ENCODE measurements at places on chromosomes 1 and 21.

GRCh38 chr1:153547560-153548551 is 1.2 kb downstream of the S100A3 start:
- DNase-seq: no peak

DNA sequence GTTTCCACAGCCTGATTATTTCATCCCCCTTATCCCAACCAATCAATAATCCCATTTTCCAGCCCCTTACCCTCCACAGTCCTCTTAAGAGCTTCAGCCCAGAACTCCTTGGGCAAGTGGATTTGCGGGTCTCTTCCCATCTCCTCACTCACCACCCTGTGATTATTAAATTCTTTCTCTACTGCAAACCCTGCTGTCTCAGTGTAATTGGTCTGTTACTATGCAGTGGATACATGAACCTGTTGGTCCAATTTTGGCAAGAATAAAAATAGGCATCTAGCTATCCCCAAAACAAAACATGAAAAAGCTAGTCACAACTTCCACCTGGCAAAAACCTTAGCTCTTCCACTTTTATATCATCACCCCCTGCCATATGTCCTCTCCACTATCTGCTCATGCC is 36.2 kb upstream of the TNFSF4 start:
- no peak for DNase-seq

DNA sequence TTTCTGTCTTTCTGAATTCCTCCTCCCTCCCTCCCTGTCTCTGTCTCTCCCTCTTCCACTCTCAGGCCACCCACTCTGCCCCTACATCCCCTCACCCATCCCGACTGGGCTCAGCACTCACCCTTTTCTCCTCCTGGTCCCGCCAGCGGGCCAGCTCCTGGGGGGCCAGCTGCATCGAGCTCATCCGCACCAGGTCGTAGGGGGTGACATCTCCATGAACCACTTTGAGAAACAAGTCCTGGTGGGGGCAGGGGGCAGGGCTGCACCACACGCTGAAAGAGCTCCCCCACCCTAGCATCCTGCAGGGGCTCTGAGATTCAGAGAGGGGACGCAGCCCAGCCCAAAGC is 17.8 kb downstream of the SPOCD1 start:
- no peak for DNase-seq

DNA sequence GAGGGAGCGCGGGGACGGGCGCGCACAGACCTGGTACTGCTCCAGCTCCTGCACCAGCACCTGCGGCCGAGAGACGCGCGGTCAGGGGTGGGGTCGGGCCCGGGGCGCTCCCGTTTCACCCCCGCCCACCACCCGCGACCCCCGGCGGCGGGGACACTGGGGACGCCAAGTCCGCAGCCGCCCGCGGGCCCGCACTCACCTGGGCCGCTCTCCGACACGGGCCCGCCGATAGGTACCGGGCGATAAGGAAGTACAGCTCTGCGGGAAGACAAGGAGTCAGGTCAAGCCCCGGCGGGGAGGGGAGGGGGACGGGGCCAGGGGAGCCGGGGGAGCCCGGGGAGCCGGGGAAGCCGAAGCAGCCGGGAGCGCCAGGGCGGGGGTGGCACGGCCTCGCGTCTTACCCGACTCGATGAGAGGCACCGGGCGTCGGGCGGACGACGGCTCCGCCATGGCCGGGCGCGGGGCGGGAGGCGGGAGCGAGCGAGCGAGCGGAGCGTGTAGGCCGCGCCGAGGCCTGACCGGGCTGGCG is 326 bp downstream of the BRWD1 start:
- peak; percentile 29 for DNase-seq

GRCh38 chr1:32665915-32666314 is 14.9 kb downstream of the RBBP4 start:
- no peak for DNase-seq

GRCh38 chr1:30758785-30759380 is 1.3 kb upstream of the LAPTM5 start:
- DNase-seq: no peak

- peak; percentile 24 for DNase-seq
Measured at GRCh38 chr1:9909234-9910046, 629 bp downstream of the CTNNBIP1 start.

DNA sequence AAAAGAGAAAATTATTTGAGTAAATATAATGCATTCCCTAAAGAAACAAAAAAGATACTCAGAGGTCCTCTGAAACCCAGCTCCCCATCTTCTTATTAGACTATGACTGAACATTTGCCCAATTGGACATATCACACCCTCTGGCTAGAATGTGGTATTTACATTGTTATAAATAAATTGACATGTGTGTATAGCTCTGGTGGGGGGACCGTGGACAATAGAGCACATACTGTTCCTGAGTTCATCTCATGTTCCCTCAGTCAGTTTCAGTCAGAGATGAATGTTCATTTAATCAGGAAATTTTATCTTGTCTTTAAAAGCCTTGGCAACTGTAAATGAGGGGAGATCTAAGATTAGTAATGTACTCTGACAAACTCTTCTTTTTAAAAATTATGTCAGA is 459.3 kb upstream of the ADAMTS5 start:
- DNase-seq: no peak

DNA sequence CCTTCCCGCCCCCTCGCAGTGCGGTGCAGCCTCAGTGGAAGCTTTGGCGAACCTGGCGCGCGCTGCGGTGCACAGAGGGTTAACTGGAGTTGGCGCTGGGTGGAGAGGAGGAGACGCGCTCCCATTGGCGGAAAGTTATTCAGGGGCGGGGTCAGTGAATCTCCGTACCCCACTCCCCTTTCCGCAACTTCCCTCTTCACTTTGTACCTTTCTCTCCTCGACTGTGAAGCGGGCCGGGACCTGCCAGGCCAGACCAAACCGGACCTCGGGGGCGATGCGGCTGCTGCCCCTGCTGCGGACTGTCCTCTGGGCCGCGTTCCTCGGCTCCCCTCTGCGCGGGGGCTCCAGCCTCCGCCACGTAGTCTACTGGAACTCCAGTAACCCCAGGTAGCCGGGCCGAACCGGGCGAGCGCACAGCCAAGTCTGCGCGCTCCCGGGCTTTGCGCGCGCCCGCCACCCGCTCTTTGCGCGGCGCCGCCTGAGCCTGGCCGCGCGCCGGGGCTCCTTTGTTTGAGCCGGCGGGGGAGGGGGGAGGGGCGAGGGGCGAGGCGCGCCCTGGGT is at the start of gene EFNA4:
Gene EFNA4, plus strand, starts transcription at position 191 of the 561 bp plus-strand sequence. Its CDS starts 84 bp downstream, at position 275.
- DNase-seq: peak; percentile 80

DNA sequence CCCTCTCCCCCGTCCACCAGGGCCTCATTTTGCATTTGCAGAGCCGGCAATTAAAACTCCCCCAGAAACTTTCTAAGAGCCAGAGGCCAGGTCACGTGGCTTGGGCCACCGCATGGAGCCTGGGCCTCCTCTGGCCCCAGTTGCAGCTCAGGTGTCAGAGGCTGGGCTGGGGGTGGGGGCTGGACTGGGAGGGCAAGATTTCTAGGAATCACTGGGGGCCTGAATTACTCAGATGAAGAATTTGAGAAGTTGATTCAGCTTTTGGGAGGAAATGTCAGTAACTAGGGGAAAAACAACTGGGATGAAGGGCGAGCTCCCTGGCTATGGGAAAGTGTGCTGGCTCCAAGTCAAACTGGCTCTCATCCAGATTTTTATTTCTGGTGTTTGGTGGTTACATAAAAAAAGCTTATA is 151.0 kb downstream of the CDC7 start:
- DNase-seq: no peak

DNA sequence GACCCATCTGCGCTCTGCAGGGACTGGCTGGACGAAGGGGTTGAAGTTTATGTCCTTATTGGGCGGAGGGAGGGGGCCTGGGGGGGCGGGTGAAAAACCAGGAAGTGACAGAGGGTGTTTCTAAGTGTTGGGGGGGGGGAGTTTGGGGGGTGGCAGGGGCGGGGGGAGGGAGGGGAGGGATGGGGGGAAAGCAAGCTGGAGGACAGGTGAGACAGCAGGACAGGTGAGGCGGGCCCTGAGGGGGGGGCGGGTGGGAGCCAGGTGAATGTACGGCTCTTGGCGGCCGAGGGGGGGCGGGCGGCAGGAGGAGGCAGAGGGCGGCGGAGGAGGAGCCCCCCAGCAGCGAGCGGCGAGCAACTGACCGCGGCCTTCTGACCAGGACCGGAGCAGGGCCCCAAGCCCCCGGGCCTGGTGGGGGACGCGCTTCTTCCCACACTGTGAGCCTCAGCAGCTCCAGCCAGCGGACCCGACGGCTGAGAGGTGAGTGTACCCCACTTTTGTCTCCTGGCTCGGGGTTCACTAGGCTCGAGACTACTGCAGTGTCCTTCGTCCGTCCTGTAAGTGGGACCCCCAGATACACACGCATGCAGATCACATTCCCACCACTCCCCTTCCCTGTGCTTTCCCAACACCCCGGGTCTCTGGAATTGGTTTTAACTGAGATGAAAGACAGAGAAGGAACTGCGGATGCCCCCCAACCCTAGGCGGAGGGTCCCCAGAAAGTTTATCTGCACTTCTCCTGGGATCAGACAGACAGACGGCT is at the start of gene ZBTB7B:
Gene ZBTB7B, plus strand, starts transcription at position 339 of the 763 bp plus-strand sequence. CDS start 11,859 bp downstream, outside the sequence.
- no peak for DNase-seq

- DNase-seq: no peak
Measured at GRCh38 chr1:54371942-54372275, 34.3 kb downstream of the SSBP3 start.

GRCh38 chr1:3912809-3913685 is 13.0 kb upstream of the C1orf174 start:
- DNase-seq: no peak

- DNase-seq: no peak
Measured at GRCh38 chr1:9466780-9467758, 72.2 kb upstream of the SLC25A33 start.

- DNase-seq: no peak
Measured at GRCh38 chr1:243345205-243345604, 89.4 kb downstream of the SDCCAG8 start.

DNA sequence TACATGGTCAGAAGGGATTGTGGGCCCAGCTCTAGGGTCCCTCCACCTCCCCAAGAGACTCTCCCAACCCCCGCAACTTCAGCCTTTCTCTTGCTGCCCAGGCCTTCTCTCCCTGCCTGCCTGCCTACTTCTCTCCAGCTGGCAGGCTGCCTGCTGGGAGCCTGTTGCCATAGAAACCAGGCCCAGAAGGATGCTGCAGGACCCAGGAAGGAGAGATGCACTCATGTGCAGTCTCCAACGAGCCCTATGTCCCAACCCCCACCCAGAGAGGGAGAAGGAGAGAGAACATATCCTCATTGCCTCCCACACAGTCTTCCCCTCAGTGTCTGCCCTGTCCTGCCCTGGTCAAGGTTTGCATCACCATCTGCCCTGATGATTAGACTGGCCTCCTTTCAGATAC is 10.8 kb upstream of the SMIM12 start:
- no peak for DNase-seq

GRCh38 chr1:43438006-43438405 is 15.7 kb downstream of the HYI start:
- no peak for DNase-seq

DNA sequence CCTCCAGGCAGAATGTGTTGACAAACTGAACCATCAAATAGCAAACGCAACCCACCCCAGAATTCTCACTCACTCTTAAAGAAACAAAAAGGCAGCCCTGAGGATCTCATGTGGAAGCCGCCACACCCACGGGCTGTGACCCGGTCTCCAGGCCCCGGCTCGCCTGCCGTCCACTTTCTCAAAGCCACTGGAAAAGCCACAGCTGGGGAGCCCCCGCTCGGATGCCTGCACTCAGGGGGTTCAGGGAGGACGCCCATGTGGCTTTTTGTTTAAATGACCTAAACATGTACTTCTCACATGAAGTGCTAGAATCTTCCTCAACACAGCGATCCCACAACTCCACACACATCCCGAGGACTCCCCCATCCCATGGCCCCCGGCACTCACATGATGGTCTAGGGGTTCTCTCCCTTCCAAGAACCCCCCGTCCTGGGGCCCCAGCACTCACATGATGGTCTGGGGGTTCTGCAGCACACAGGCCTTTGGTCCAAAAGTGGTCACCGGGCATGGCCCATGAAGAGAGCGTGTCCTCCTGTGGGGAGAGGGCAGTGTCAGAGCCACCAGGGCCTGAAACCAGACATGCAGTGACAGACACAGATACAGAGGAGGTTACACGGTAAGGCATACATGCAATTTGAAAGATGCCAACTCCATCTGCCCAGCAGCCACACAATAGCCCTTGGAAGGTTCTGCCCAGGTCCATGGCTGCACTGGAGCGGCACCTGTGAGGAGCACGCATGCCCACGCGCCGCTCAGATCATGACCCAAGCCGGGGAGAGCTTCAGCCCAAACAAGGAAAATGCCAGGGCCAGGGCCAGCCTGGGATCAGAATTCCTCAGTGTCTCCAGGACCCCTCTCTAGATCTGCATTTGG is 16.5 kb downstream of the NADK start:
- DNase-seq: no peak

GRCh38 chr1:89051955-89052312 is 13.1 kb downstream of the GBP1 start:
- DNase-seq: no peak

GRCh38 chr1:36464605-36465393 is 615 bp upstream of the MRPS15 start:
- DNase-seq: peak; percentile 10

GRCh38 chr1:156146769-156147405 is 6.5 kb upstream of the SEMA4A start:
- no peak for DNase-seq

DNA sequence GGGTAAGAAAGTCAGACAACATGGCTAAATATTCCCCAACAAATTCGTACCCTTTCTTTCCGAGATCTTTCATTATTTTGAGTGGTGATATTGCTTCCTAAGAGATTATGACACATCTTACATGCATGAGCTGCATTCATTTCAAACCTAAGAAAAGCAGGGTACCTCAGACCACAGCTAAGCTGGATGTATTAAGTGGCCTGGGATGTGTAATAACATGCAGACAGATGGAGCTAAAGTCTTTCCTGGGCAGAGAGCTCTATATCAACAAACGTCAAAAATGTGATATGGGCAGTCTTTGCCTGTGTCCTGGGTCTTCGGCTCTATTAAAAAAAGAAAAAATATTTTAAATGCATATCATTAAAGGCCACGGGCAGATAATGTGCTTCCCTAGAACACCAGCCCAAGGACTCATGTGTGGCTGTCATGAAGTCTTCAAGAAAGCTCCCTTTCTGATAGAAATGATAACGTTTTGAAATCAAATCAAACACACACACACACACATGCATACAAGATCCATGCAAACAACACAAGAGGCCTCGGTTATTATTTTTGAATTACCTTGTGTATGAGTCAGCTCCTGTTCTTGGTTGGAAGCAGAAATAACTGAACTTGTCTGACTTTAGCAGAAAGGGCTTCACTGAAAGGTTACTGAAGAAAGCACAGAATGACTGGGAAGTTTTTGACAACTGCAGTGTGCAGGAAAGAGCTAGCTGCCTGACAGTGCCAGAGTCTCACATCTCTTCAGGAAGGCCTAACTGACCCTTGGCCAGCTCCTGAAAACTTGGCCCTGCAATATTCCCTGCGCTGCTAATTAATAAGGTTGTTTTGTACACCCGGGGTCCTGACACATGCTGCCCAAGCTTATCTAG is 231.2 kb downstream of the DSCAM start:
- no peak for DNase-seq

DNA sequence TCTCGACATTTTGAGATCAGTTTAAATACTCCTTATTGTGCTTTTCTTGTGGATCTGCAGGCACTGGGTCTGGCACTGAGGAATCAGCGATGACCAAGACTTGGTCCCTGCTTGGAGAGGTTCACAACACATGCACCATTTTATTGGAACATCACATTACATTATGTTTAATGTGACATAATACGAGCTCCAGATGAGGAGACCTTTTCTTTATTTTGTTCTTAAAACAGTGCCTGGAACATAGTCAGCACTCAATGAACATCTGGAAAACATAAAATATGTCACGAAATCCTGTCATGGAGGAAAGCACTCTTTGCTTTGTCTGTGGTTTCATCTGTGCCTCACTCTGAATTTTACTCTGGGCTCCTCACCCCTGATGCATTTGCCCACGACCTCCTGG is 110.7 kb downstream of the ST6GALNAC3 start:
- DNase-seq: no peak

GRCh38 chr1:222706815-222707214 is 5.5 kb downstream of the AIDA start:
- no peak for DNase-seq

Measured in activated gamma-delta T cell treated with Interleukin-2 at 50 U/mL for 16 hours (primary cell).